Activated T-cell treated with anti-CD3 and anti-CD28 coated beads, Interleukin-2, amount 50 U/mL, for 1 hour (primary cell): ENCODE measurements at places on chromosomes 5 and 9.

DNA sequence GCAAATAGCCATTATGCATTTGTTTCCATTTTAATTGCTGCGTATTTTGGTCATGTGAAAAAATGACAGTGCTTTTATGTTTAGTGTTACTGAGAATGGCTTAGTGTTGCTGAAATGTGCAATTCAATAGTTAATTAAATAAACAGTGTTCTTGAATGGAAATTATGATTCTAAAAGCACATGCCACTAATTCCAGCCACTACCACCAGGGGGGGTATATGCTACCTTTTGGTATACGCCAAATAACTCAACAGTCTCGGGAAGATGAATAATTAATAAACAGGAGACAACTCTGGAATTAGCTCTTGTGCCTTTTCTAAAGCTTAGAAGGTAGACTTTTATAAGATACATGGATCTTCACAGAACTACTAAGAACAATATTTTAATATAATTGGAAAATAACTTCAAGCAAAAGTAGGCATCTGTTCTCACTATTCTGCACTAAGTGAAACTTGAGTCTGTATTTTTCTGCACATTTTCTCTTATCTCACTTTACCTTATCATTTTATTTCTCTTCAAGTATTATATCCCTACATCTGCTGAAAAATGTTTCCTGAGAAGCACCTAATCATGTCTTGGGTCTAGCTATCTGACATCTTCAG lies 83.5 kb upstream of the MINAR2 start:
- DNase-seq = no peak

DNA sequence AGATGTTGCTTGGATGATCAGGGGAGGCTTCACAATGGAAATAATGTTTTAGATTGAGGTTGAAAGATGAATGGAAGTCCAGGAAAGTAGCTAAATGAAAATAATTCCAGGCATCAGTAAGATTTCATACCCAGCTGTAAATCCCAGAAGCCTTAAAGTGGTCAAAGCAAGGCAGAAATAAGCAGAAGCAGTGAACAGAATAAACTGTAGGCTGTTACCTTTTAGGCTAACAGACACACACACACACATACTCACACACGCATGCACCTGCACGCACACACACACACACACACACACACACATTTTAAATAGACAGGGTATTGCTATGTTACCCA lies 175.3 kb downstream of the WDR70 start:
- no peak for DNase-seq

- DNase-seq = no peak
Measured at GRCh38 chr9:14692470-14693250, 572 bp downstream of the ZDHHC21 start.

- DNase-seq = no peak
Measured at GRCh38 chr9:87683751-87684626, 41.9 kb upstream of the CTSL start.

DNA sequence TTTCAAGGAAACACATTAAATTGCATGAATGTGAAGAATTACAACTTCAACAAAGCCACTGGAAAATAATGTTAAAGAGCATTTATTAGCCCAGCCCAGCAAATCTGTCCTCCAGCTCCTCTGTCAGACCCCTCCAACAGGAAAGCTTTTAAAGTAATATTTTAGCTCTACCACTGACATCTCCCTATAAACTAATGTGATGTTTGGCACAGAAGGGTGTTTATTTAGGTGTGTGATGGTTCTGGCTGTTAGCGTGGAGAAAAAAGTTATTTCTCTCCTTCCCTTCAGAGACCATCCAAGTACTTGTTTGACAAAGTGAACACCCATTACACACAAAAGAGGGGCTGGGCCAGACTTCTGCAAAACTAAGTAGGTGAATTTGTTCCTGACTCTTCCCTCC lies 111.9 kb upstream of the TARS1 start:
- DNase-seq = no peak

GRCh38 chr5:151923866-151924476 lies 680 bp downstream of the GLRA1 start:
- DNase-seq = no peak

GRCh38 chr5:2163940-2164490 lies 281.3 kb upstream of the IRX4 start:
- no peak for DNase-seq

DNA sequence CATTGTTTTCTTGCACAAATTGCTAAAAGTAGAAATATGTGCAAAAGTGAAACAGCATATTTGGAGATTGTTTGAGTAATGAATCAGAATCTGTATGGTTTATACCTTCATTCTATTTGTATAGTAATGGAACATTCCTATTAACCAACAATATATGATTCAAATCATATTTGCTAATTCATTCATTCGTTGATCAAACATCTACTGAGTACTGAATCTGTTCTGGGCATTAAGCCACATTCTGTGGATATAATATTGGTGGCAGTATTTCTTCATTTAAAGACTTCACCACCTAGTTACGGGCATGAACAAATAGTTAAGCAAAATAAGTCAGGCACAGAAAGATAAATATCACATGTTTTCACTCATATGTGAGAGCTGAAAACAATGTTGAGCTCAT lies 385.7 kb downstream of the MTRR start:
- DNase-seq = no peak

- no peak for DNase-seq
Measured at GRCh38 chr5:17187011-17187785, 30.2 kb upstream of the BASP1 start.

GRCh38 chr5:176497852-176498251 lies 39.4 kb downstream of the RNF44 start:
- no peak for DNase-seq

- no peak for DNase-seq
Measured at GRCh38 chr9:83649515-83649914, 26.6 kb downstream of the IDNK start.

DNA sequence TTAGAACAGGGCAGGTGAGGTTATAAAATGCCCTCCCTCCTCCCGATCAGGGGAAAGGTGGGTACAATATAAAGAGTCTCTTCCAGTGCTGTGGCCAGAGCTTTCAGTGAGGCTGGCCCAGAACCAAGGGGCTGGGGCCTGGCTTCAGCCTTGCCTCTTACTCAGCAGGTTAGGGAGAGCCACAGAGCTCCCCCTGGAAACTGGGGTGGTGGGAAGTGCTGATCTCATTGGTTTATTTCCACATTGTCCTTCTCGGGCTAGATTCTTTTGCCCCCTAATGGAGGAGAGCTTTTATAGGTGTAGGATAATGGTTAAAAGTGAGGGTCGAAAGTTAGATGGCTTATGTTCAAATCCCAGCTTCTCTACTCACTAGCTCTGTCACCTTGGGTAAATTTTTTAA lies 186.7 kb upstream of the TBC1D2 start:
- DNase-seq = no peak

DNA sequence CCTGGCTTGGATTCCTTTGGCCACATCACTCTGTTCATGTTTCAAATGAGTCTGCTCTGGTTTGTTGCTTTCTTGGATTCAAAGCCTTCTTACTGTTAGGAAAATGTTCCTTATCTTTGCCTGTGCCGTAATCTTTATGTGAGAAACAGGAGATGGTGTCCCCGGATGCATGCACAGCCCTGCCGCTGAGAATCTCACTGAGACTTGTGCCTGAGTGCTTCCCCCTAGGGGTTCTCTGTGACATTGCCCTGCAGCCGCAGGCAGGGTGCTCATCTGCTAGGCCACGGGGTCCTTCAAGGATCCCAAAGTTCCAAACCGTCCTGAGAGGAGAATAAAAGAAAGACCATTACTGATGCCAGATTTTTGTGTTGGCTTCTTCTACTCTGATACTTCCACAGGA lies 81.4 kb upstream of the ANKRD55 start:
- DNase-seq = no peak

DNA sequence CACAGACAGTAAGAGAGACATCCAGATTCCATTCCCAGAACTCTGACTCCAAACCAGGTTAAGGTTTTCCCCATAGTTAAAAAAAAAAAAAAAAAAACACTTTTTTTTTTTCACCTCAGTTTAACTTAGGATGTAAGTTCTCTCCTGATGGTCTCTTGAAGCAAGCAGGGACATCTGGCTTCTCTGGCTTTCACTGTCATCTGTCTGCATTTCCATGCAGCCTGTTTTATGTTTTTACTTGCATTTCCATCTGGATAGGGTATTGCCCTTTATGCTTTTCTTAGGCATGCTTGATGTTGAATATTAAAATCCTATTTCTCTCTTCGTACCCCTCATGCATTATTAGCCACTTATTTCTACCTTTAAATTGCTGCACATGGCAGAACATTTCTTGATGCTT lies 135.3 kb upstream of the WWC1 start:
- no peak for DNase-seq

DNA sequence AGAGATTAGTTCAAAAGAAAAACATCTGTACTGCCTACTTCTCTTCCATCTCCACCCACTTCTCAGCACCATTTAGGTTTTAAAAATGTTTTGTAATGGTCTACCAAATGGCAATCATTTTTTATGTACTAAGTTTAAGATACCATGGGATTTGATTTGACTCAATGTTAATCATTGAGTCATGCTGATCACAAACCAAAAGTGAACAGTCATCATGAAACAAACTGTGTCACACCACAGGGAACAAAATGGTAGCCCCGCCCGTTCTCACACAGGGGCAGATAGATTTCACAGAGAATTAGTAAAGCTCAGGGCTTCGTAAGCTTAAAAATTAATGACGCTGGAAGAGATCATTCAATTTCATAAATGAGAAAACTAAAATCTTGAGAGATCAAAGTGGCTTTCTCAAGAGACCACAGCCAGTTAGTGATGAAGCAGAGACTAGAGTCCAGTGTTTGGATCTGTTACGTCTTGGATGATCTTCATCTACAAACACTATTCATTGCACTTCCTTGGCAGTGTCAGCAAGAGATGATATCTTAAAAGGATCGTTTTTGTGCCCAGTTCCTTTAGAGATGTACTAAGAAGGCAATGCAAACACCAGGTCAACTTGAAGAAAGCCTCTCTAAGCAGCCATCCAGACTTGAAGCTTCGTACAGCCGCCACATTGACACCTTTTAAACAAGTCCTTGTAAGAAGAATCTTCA lies 33.9 kb upstream of the TRIO start:
- DNase-seq = no peak

GRCh38 chr5:133789428-133789827 lies 177.1 kb upstream of the FSTL4 start:
- no peak for DNase-seq

DNA sequence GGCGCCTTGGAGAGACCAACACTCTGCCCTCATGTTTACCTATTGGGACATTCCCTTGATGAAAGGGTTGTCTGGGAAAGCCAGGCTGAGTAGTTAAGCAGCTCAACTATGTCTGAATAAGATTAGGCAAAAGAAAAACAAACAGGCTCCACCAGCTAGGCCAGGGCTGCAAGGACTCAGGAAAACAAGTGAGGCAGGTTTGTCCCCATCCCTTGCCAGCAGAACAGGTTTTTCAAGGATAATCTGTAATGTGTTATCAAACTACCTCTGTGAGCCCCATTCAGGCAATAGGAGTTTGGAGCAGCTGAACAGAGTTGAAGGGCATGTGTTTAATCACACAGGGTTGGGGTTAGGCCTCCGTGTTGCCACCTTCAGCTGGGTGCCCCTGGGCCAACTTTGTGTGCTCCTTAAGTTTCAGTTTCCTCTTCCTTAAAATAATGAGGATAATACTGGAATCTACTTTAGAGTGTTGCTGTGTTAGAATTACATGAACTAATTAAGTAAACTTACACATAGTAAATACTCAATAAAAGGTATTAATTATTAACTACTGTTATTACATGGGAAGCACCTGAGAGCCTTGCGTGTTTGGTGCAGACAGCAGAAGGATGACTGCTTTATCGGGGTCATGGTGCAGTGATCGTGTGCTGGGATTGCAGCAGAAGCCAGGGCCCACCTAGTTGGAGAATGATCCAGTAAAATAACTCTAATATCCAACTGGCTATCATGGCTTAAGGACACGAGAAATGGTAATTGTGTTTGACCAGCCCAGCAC lies 72.1 kb upstream of the ATP10B start:
- DNase-seq = no peak

DNA sequence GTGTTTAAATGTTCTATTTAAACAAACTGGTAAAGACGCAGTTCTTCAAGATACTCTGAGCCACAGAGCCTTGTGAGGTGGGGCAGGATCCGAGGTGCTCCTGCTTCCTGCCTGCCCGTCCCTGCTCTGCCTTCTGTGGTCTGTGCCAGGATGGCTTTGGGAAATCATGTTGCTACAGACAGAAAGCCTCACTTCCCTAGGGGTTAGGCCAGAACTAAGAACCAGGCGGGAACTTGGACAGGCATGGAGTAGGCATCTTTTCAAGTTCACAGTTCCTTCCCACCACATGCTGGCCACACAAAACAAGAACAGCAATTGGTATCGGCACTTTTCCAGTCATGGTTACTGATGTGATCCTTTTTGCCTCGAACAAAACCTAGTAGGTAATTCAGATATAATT lies 67.7 kb upstream of the SPOCK1 start:
- no peak for DNase-seq

GRCh38 chr9:28648723-28649122 lies 1075.4 kb upstream of the C9orf72 start:
- no peak for DNase-seq

DNA sequence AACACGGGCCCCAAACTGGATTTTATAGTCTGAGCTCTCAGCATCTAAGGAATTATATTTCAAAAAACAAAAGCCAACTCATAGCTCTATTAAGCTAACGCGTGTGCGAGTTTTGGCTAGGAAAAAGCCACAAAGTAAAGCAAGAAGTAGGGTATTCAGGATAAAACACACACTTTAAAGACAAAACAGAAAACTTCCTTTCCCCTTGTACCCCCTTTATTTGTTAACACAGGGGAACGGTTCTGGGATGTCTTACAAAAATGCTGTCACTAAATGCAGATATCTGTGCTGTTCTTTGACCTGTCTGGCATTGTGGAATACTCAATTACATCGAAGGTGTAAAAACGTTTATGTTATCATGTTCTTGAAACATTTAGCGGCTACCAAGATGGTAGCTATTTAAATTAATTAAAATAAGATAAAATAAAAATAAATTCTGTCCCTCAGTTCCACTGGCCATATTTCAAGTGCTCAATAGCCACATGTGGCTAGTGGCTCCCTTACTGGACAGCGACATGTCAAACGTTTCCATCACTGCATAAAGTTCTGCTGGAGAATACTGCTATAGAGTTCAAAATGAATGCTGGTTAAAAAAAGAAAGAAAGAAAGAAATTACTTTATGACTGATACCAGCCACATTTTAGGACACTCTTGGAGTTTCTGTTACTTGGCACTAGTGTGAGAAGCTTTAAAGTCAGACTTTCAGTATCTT lies 7.2 kb upstream of the MEF2C start:
- no peak for DNase-seq

- DNase-seq = no peak
Measured at GRCh38 chr9:130629443-130630070, 34.8 kb upstream of the PRDM12 start.

DNA sequence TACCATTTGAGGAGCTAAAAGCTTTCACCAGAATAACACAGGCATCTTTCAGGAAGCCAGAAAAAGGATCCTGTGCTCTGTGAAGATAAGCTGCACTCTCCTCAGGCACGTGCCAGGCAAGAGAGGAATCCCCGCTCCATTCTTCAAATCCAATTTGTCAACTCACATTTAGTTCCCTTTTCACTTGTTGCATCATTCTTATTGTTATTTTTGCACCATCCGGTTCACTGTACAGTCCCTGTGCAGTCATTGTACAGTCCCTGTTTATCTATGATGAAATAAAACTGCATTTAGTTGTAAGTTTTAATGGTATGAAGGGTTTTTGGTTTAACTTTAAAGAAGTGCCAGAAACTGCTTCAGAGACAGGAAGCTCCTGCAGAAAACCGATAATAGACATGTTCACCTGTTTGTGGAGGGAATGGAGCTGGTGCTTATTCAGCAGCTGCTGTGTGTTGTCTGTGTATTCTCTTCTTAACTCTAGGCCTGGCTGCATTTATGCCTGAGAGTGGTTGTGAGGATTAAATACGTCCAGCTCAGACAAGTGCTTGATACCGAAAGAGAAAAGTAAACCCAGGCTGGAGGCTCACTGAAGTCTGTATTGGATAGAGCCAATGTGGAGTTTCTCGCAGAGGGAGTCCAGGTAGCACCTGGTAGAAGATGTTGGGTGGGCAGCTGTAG lies 22.4 kb downstream of the IFNW1 start:
- DNase-seq = no peak
